ENCODE measurements at places on chromosomes 4 and X.

- no peak for DNase-seq
These were observed 3.6 kb upstream of the FHL1 start for GRCh38 chrX:136143711-136144110.

GRCh38 chr4:56215901-56216300, 171.4 kb downstream of the AASDH start:
- DNase-seq, result no peak

- DNase-seq, result no peak
These were observed 128.0 kb downstream of the TMA16 start for GRCh38 chr4:163622379-163623035.

GRCh38 chr4:41303372-41304118, 46.8 kb downstream of the UCHL1 start:
- no peak for DNase-seq

- DNase-seq, result no peak
These were observed 17.8 kb downstream of the FRMPD3 start for GRCh38 chrX:107467271-107467670.

- no peak for DNase-seq
These were observed 49.5 kb downstream of the JADE3 start for GRCh38 chrX:46961574-46962283.

DNA sequence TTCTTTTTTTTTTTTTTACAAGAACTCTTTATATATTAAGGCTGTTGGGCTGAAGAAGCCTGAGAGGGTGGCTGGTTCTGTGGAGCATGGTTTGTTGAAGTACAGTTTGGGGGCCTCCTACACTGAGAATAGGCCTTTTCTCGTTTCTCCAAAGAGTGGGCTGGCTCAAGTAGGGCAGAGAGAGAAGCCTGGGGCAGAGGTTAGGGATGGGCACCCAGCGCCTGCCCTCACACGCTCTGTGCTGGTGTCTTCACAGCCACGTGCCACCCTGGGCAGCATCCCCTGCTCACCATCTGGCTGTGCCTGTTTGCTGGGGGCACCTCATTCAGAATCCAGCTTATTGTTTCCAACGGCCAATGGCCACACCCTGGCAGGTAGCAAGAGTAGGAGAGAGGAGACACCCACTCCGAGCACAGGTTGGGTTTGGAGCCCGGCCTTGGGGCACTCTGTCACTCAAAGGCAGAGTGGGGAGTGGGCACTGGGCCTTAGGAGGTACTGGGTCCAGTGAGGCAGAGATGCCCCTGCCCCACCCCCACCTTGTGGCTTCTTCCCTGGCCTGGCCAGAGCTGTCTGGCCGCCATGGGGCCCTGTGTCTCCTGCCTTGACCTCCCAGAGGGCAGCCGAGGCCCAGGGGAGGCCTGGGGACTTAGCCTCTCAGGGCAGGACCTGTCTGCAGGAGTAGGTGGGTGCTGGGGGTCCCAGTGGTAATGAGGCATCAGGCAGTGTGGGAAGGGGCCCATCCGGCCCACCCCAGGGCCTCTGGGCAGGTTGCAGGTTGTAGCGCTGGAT, 2.9 kb downstream of the MSANTD1 start:
- DNase-seq, result no peak

DNA sequence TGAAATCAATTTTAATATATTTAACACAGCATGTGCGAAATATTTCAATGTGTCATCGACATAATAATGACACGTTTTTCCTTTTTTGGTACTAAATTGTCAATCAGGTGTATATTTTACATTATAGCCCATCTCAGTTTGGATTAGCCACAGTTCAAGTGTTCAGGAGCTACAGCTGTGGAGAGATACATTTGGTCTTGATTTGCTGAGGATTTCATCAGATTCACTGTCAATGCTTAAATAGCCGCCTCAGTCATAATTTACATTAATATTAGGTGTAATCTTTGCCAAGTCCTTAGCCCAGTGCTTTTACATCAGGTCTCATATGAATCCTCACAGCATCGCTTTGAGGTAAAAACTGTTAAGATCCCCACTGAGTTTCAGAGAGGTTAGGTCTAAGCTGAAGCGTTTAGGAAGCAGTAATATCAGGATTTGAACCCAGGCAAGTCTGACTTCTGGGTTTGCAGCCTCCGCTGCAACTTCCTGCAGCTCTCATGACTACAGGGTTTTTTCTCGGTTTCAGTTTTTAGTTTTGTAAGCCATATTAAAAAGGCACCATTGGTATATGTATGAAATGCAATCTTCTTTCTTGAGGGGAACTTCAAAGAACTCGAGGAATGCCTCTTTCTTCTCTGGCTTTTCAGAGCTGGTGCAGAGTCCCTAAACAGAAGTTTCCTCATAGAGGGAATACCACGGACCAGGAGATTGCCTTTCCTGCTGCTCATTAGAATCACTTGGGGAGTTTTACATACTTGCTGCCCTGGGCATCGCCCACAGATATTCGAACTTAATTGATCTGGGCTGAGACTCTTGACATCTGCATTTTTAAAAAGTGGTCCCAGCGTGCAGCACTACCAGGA, 6.4 kb downstream of the MTM1 start:
- peak; percentile 21 for DNase-seq

- DNase-seq, result no peak
These were observed 741.3 kb downstream of the PCDH7 start for GRCh38 chr4:31461421-31461820.

DNA sequence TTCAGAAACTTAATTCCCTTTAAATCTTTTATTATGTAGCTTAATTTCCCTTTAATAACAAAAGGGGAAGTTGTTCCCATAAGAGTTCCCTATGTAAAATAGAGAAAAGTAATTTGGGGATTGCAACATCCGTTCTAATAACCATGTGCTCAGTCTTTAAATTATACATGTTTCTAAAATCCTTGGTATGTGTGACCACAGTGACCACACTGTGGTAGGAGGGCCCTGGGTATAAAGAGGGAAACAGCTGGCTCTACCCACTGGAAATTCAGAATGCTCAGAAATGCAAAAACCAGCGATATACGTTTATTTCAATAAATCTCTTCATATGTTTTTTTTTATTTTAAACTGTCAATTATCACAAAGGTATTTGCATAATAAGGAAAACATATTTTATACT, 219.1 kb downstream of the FGF13 start:
- DNase-seq, result no peak

Data from activated naive CD4-positive, alpha-beta T cell treated with Interleukin-2 at 50 U/mL for 16 hours (primary cell).